ENCODE measurements at places on chromosomes 16 and 17.
A peak's percentile ranks its signal among the peaks of the same experiment; 100 is the strongest.

DNA sequence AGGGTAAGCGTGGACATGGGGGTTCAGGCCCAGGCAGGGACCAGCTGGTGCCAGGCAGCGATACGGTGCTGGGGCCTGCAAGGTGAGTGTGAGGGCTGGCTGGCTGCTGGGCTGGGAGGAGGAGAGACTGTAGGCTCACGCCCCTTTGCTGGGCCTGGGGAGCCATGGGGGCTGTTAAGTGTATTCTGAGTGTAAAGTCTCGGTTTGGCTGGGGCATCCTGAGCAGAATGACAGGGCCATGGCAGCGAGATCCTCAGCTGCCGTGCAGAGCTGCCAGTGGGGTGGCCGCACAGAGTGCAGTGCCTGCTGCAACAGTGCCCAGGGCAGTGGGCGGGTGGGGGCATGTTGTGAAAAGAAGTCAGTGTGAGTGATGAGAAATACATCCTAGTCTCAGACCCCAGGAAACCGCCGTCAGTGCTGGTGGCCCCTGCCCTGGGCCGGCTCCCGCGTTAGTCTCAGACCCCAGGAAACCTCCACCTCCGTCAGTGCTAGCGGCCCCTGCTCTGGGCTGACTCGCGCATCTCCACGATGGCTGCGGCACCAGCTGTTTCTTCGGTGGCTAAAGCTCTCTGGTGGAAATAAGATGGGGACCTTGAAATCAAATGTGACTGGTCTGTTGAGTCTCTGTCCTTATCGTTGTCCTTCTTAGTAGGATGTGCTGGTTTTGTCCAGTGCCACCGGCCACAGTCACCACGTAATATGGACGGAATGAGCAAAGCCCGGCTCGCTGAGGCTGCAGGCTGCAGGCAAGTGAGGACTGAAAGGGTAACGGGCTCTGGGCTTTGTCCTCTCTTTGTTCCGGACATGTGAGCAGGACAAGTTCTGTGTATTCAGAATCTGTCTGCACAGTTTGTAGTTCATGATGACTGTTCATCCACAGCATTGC is 22.9 kb downstream of the ACSF3 start:
- DNase-seq = no peak

GRCh38 chr16:75443298-75443697 is 10.0 kb upstream of the CFDP1 start:
- no peak for DNase-seq

GRCh38 chr16:55534756-55535155 is 25.9 kb downstream of the LPCAT2 start:
- DNase-seq = no peak

DNA sequence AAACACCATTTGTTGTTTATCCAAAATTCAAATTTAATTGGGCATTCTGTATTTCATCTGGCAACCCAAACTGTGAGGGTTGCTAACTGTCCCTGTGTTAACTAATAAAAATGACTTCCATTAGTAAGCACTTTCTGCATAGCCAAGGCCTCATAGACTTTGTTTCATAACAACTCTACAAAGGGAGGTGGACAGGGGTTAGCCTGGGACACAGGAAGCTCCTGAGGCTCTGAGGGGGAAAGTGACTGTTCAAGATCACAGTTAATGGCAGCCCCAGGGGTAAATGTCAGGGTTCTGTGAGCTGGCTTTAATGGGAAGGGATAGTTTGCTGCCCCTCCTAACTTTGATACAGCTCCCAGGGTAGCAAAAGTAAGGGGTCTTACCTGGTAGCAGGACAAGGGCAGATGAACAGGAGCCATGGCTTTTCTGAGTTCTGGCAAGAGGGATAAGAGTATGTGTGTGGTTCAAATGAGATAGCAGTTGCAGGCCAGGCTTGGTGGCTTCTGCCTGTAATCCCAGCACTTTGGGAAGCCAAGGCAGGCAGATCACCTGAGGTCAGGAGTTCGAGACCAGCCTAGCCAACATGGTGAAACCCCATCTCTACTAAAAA is 2.2 kb downstream of the HEATR9 start:
- DNase-seq = no peak

GRCh38 chr17:79154951-79155585 is 80.4 kb downstream of the ENGASE start:
- DNase-seq = no peak

GRCh38 chr17:602436-602835 is 112.2 kb downstream of the VPS53 start:
- peak; percentile 13 for DNase-seq

DNA sequence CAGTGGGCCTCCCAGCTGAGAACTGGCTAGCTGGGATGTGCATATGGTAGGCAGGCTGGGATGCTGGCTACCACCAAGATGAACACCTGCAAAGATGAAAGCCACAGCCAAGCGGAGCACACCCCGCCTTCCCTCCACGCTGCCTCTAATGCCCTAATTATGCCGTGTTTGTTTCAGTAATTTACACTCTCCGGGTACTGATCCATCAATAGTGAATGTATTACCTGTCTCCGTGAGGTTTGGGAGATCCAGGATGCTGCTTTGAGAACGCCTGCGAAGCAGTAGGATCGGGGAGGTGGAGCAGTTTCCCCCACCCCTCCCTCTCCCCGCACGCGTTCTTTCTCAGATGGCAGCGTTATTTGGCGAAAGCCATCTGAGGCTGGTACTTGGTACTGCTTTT is 28.9 kb upstream of the GSE1 start:
- DNase-seq = no peak

DNA sequence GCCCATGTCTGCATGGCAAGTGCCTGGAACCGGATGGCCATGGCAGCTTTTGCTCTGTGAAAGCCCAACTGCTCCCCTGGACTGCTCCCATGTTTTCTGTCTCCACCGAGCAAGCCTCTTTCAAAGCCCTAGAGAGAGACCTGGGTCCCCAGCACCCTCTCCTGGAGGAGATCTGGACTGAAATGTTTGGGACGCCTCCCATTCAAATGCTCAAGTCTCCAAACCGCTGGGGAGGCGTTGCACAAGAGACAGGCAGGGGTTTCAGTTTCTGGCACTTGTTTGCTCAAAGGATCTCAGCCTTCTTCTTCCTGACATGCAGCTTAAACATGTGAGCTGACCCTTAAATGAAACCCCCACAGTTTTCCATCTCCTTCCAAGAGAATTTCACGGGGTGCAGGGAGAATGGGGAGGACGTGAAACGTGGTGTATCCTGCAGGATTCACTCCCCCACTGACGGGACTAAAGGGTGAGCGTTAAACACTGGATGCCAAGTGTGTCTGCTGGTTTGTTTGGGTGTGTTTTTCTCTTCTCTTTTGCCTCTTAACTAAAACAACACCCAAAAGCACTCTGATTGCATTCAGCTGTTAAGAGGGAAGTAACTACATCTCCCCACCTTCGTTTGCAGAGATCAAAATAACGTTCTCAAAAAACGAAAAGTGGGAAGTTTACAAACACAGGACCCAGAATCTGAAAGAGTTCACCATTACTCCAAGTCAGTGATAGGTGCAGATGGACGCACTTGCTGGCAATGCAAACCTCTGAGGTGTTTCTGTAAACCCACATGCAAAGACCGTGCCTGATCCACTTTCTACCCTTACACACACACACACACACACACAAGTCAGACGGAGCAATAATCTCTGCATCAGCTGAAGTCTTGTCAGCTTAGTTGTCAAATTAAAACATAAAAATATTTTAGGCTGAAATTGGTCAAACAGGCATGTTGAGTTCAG is 256.9 kb downstream of the C16orf95 start:
- DNase-seq = no peak

- no peak for DNase-seq
Measured at GRCh38 chr16:66365651-66366050, 840 bp upstream of the CDH5 start.

- DNase-seq = no peak
Measured at GRCh38 chr16:70476272-70477020, 22.1 kb downstream of the FCSK start.

GRCh38 chr16:21565507-21565860 is 33.9 kb upstream of the METTL9 start:
- DNase-seq = no peak

- no peak for DNase-seq
Measured at GRCh38 chr17:73271072-73271471, 9.4 kb upstream of the CPSF4L start.

DNA sequence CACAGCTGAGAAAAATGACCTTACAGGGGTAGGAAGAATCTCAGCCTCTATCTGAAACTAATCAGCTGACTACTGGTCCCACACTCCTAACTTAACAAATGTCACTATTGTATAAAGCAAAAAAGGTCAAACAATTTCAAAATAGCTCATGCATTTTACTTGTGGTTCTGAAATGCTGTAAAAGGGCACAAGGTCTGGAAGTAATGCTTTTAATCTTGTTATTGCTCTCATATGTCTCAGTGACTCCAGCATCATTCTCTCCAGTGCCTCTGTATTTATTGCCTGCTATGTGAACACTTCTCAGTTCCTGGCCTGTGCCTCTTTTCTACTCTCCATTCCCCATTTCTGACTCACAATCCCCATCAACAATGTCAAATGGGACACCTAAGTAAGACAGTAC is 937.7 kb downstream of the CDH11 start:
- no peak for DNase-seq

- no peak for DNase-seq
Measured at GRCh38 chr17:41848788-41849187, 11.2 kb downstream of the KLHL10 start.

DNA sequence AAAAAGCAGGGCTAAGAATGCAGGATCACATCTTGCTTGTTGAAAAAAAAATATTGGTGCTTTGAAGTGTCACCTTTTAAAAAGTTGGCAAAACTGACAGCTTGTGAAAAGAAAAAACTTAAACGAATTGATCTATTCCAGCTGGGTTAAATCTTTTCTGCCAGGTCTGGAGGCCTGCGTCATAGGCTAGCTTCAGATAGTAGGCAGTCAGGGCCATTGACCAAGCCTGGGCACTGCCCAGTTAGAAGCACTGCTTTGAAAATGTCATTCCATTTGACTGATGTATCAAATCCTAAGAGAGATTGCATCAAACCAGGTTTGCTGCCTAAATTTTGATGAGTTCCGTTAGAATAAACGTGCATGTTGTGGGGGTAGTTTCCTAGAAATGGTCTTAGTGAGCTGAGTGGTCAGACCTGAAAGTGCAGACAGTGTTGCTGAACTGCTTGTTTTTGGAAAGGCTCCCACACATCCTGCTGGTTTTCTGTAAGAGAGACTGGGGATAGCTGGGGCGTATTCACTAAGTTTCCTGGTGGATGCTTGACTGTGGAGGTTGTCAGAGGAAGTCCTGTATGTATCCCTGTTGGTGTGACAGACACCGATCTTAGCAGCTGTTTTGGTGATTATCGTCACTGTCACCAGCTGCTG is 38.8 kb downstream of the NUP88 start:
- DNase-seq = no peak

DNA sequence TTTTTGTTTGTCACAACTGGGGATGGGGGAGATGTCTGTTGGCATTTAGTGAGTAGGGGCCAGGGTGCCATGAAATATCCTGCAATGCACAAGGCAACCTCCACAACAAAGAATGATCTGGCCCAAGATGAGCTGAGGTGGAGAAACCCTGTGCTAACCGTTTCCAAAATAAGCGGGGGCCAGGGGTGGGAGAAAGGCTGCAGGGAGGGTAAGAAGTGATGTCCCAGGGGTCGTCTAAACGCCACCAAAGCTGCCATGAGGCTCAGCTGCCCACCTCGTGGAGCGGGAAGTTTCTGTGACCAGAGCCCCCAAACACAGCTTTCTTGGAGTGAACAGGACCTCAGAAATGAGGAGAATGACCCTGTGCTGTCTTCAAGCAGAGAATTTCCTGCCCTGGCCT is 76.5 kb upstream of the CDH5 start:
- DNase-seq = no peak

DNA sequence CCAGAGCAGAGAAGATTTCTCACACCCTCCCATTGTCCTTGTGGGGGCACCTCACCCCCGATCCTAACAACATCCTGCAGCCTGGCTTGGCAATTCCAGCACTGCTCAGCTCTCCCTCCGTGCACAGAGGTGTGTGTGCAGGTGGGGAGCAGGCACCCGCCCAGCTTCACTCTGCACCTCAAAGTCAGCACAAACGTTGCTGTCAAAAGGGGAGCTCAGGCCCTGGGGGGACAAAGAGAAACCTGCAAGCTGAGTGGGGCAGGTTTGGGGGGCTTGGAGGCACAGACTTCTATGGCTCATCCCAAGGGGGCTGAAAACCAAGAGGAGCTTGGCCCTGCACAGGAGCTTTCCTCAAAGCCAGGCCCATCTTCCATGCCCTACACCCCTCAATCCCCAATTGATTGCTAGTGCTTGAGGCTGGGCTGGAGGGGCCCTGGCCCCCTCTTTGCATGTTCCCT is 231.9 kb upstream of the TNRC6C start:
- no peak for DNase-seq

- no peak for DNase-seq
Measured at GRCh38 chr16:81296631-81297030, 18.1 kb upstream of the GAN start.

GRCh38 chr16:14101415-14101814 is 30.3 kb downstream of the MRTFB start:
- no peak for DNase-seq

DNA sequence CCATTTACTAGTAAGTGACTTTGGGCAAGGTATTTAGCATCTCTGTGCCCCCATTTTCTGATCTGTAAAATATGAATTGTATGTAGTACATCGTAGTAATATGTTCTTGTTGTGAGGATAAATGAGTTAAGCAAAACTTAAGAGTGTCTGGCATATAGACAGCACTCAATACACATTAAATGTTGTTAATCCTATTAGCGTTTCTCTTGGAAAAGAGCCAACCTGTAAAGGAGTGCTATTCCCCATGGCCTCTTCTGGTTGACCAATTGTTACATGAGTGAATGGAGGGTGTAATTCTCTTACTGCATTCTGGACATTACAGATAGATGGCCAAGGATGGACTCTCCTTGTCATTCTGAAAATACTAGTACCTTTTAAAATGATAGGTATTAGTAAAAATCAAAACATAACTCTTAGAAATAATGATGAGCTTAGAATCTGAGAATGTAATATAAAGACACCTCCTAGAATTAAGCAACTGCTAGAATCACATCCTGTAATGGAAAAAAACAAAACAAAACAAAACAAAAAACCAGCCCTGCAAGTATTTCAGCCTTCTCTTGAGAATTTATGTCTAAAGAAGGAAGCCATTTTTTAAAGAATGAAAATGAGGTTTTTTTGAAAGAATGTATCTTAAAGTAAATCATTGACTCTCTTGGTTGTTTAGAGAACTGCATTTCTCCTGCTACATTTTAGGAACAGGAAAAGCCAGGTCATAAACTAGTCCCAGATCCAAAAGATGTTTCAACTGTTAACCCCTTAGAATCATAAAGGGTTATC is 30.5 kb downstream of the IQCK start:
- no peak for DNase-seq

- no peak for DNase-seq
Measured at GRCh38 chr16:28069971-28070794, 6.7 kb upstream of the GSG1L start.

DNA sequence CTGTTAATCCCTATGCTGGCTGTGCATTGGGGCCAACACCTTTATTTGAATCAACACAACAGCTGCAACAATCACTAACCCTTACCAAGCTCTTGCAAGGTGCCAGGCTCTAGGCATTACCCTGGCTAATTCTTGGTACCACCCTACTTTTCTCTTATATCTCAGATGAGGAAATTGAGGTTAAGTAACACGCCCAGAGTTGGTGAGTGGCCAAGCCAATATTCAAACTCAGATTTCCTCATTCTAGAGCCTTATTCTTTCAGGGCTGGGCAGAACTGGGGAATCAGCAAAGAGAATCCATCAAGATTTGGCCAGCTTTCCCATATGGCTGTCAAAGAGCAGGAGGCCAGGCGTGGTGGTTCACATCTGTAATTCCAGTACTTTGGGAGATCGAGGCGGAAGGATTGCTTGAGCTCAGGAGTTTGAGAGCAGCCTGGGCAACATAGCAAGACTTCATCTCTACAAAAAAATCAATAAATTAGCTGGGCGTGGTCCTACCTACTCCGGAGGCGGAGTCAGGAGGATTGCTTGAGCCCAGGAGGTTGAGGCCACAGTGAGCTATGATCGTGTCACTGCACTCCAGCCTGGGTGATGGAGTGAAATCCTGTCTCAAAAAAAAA is 23.7 kb downstream of the ARSG start:
- DNase-seq = no peak
